ENCODE measurements at places on chromosomes 5 and 9.

DNA sequence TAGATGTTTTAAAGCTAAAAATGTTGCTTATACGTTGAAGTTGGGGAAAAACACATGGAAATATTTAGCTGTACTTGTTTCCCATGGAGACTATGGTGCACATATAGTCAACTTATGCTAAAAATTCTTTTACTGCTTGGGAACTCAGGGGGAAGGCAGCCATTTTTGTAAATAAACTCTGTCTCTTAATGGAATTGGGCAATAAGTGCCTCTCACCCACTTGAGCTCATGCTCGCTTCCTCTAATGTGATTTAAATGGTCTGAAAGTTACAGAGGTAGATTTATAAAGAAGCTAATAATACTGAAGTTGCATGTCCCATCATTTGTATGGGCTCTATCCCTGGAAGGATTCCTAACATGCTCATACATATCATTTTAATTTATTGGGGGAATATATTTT is 523.8 kb downstream of the RASEF start:
- DNase-seq = no peak

- DNase-seq = no peak
These were observed 31.3 kb downstream of the TNFSF15 start for GRCh38 chr9:114774524-114774923.

- no peak for DNase-seq
These were observed 89.5 kb downstream of the PHF2 start for GRCh38 chr9:93665637-93666438.

DNA sequence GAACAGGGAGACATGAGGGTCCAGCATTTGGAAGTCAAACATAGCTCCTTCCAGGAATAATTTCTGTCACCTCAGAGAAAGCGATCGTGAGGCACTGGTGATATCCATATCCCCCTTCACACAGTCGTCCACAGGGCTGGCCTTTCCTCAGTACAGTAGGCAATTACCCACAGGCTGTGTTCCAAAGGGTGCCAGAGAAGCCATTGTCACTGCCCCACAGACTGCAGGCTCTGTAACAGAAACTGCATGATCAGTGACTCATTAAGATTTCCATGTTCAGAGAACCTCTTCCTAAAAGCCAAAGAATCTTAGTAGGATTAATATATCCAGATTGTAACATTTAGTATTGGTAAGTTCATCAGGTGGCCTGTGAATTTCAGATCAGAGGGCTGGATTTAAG is 127.6 kb downstream of the RPS23 start:
- peak; percentile 13 for DNase-seq

GRCh38 chr9:79778581-79778980 is 206.8 kb downstream of the TLE4 start:
- no peak for DNase-seq

- no peak for DNase-seq
These were observed 5.1 kb upstream of the ERCC6L2 start for GRCh38 chr9:95870352-95870751.

DNA sequence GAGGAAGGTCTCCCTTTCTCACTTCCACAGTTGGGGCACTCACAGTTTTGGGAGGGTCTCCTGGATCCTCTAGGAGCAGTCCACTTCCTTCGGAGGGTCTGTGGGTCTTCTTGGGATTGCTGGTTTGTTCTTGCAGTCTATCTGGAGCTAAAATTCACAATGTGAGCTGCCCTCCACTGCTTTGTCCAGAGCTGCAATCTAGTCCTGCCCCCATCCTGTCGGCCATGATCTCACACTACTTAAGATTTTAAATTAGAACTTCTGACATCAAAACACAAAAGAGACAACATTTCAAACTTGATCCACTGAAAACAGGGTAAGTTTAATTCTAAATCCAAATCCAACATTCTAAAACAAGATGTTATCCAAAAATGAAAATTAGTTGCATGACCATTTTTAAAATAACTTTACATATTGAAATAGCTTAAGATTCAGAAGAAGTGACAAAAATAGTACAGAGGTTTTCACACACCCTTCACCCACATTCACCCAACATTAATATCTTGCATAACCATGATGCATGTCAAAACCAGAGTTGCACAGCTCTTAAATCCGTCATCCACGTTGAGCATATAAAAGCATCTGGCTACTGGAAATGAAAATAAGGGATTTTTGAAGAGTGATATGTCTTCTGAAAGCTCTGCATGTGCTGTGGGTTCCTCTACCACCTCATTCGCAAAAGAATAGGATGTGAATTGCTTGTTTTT is 113.7 kb upstream of the EPB41L4A start:
- no peak for DNase-seq

DNA sequence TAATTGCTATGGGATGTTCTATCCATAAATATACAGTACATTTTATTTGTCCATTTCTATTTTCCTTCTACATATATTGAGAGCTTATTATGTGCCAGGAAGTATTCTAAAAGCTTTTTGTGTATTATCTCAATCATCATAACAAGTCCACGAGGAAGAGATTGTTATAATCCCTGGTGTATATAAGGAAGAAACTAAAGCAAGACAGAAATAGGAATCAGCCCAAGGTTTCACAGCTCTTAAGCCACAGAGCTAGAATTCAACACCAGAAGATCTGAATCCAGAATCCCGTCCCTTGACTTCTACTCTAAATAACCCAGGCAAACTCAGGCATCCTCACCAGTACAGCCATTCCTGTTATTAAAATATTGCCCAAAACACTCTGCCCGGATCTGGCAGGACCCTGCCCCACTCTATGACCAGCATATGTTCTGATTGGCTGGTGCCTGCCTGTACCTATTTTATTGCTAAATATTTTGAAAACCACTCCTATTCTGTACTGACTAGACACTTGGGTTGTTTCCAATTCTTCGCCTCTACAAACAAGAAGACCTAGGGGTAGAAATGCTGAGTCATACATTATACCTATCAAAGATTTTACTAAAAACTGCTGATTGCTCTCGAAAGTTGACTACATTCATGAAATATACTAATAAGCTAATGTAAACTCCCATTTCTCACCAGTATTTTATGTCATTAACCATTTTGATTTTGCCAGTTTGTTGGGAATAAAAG is 297.4 kb downstream of the ENC1 start:
- no peak for DNase-seq

GRCh38 chr5:1509346-1510085 is 14.2 kb downstream of the LPCAT1 start:
- no peak for DNase-seq

GRCh38 chr5:141402553-141403243 is at the start of gene PCDHGA9:
PCDHGA9 (plus strand) TSS chr5:141402778; CDS start chr5:141402953, 175 bp downstream.
- peak; percentile 42 for DNase-seq

DNA sequence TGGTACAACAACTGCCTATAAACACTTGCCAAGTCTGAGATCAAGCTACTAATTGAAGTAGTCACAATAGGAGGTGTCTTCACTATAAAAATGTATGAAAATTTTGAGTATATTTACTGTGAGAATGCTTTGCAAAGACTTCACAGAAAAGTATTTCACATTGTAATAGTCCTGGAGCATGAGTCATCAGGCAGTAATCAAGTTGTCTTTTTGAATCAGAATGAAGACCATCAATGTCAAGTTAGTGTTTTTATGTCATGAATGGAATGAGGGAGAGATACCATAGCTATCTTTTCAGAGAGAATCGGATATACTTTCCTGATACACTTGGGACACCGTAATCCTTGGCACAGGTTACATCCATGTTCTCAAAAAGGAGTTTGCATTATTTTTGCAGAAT is 466.9 kb upstream of the ARRDC3 start:
- no peak for DNase-seq

- no peak for DNase-seq
These were observed 308.8 kb upstream of the ADAMTS16 start for GRCh38 chr5:4831325-4831724.

DNA sequence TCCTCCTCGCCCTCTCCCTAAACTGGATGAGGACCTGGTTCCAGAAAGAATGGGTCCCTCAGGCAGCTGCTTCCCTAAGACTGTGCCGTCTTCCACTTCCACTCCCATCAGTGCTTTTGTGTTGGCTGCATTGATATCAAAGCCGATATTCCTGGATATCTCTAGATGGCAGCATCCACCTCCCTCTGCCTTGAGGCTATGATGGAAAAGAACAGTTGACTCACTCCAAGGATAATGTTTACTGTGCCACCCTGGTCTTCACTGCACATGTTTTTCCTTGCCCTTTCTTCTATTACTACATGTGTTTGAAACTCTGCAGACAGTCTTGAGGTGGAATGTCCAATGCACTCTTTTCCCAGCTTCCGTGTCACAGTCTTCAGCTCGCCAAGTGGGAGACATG is 211.6 kb downstream of the MAST4 start:
- DNase-seq = peak; percentile 70
